GOT3 (cell line): ENCODE measurements at places on chromosomes 12 and 14.

- DNase-seq, result no peak
Measured at GRCh38 chr14:51092965-51093364, 1.9 kb downstream of the TRIM9 start.

- no peak for DNase-seq
Measured at GRCh38 chr12:62703011-62703380, 232.0 kb downstream of the PPM1H start.

DNA sequence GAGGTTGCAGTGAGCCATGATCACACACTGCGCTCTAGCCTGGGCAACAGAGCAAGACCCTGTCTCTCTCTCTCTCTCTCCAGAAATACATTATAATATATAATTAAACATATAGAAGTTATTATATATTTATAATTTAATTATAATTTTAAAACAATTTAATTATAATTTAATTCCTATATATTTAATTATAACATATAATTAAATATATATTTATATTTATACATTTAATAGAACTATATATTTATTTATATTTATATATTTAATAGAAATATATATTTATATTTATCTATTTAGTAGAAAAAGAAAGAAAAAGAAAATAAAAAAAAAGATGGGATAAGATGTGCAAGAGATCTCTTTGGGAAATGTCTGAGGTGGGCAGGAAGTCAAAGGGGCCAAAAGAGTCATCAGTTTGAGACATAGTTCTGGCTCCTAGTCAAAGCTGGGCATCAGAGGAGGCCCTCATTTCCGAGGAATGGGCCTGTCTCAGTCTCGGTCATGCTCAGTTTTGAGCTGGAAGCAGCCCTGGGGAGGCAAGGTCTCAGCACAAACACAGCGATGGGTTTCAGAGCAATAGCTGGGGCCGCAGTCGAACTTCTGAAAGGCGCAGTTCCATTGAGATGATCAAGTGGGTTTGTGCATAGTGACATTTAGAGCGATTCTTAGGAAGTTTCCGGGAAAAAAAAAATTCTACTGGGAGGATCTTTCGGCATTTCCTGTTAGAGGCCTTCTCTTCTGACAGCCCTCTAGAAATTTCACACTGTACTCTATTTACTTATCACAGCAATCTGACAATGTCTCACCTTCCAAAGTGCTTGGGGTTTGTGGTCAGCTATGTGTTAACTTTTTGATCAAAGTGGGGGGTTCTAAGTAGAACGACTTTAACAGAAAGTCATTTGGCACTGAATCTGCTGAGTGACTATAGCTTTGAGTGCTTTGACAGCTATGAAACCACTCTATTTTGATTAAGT lies 58.7 kb upstream of the GZMB start:
- DNase-seq, result no peak

GRCh38 chr14:33668066-33668465 lies 282.8 kb downstream of the EGLN3 start:
- no peak for DNase-seq

DNA sequence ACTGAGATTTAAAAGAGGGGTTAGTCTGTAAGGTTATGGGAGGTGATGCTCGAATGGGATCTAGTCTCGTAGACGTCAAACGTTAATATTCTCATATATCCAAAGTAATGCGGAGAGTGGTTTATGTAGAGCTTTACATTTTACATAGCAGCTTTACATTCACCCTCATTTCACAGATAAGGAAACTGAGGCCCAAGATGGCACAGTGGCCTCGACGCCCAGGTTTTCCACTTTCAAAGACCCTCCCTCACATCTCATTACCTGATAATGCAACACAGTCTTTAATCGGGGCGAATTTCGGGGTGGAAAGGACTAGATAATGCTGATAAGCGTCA lies 450 bp upstream of the TDG start:
- no peak for DNase-seq

- no peak for DNase-seq
Measured at GRCh38 chr12:57215065-57215464, 1.5 kb upstream of the NXPH4 start.

DNA sequence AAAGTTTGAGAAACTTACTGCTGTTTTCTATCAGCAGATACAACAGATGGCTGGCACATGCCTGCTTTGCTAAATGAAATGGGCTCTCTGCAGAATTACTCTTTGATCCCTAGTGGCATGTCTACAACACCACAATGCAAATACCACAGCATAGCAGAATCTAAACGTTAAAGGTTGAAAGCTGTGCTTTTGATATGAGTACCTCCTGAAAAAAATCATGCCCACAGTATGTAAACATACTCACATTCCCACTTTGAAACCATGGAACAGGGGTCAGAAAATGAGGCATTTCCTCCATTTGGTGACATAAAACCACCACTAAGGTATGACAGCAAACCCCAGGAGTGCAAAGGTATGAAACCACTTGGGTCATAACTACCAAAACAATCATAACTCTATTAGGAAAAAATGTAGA lies 7.5 kb downstream of the WIF1 start:
- DNase-seq, result no peak

GRCh38 chr12:115370650-115371049 lies 686.7 kb upstream of the TBX3 start:
- no peak for DNase-seq

- no peak for DNase-seq
Measured at GRCh38 chr12:106179086-106179485, 40.3 kb upstream of the NUAK1 start.

GRCh38 chr14:99095369-99095768 lies 176.6 kb downstream of the BCL11B start:
- no peak for DNase-seq

- DNase-seq, result no peak
Measured at GRCh38 chr12:6062395-6062756, 62.1 kb downstream of the VWF start.

- no peak for DNase-seq
Measured at GRCh38 chr14:69539631-69540410, 34.9 kb downstream of the CCDC177 start.
